ENCODE measurements at places on chromosomes 1 and 21.
A peak's percentile ranks its signal among the peaks of the same experiment; 100 is the strongest.

GRCh38 chr1:208628022-208628914, 384.1 kb upstream of the PLXNA2 start:
- no peak for DNase-seq

DNA sequence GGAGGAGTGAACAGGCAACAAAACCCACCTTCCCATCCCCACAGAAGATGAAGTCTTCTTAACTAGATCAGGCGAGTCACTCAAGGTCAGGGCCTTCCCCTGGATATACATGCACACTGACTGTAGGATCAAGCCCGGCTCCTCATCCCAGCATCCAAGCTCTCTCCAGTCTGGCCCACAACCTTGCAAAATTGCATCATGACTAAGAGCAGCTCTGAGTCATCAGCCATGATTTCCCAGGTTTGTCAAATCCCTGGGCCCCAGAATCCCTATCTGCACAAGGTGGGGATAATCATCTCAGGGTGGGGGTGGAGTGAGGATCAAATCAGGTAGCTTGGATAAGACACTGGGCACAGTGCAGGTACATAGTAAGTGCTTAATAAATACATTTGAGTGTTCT, 199.3 kb upstream of the GRIK3 start:
- DNase-seq = no peak

DNA sequence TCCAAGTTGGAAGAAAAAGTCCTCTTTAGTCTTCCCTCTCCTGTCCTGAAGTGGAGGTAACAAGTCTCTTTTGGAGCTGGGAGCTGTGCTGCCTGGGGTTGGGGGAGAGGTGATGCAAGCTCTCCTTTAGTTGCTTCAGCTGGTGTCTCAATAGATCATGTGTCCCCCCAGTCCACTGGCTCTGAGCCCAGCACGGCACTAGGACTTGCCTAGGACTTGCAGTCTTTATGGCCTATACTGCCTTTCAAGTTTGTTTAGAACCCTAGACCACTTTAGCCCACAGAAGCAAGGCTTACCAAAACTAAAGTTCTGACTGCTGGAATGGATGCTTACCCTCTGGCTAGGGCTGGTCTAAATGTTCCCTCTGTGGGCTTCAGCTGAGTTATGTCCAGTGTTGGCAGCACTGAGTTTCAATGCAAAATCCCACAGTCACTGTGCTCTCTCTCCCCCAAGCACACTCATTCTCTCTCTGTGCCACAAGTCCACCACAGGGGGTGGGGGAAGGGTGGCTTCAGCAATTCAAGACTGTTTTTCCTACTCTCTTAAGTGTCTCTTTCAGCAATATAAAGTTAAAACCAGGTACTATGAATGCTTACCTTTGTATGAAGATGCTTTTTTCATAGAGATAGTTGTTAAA, 185.0 kb downstream of the DNAH14 start:
- DNase-seq = no peak

- DNase-seq = no peak
Measured at GRCh38 chr1:5996641-5997270, 4.5 kb upstream of the NPHP4 start.

DNA sequence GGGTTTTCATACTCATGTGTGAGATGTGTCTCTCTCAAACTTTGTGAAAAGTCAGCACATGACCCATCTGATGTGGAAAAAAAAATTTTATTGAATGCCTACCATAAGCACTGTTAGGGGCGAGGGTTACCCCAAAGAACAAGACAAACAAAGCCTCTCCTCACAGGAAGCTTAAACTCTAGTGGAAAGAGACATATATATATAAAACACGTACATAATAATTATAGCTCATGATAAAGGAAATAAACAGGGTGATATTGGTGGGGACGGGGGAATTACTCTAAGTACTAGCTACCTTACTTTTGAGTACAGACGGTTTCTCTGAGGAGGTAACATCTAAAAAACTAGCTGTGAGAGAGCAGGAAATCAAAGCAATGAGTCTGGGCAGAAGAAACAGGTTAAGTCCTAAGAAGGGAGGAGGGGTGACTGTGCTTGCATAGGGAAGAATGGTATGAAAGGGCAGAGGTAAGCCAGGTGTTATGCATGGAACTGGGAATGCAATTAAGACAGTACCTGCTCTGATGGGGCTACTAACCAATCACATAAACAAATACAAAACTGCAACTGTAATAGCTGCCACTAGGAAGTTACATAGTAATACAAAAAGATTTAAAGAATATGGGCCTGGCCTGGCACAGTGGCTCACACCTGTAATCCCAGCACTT, 4.5 kb downstream of the LIN9 start:
- no peak for DNase-seq

DNA sequence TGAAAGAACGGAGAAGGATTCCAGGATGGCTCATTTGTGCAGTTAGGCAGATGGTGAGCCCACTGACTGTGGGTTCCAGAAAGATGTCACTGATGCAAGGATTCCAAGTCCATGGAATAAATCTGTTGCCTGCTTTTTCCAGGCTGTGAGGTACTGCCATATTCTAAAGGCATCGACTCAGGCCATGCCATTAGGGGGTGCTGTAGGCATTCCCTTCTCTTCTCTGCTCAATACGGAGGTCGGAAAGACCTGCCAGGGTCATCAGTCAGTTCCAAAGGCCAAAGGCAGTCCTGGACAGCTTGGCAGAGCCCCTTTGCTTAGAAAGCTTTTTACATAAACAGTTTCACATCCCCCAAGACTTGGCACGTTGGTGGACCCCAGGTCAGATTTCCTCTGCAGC, 31.7 kb upstream of the TMEM125 start:
- DNase-seq = peak; percentile 49

GRCh38 chr1:97796711-97797110, 124.1 kb downstream of the DPYD start:
- DNase-seq = no peak

DNA sequence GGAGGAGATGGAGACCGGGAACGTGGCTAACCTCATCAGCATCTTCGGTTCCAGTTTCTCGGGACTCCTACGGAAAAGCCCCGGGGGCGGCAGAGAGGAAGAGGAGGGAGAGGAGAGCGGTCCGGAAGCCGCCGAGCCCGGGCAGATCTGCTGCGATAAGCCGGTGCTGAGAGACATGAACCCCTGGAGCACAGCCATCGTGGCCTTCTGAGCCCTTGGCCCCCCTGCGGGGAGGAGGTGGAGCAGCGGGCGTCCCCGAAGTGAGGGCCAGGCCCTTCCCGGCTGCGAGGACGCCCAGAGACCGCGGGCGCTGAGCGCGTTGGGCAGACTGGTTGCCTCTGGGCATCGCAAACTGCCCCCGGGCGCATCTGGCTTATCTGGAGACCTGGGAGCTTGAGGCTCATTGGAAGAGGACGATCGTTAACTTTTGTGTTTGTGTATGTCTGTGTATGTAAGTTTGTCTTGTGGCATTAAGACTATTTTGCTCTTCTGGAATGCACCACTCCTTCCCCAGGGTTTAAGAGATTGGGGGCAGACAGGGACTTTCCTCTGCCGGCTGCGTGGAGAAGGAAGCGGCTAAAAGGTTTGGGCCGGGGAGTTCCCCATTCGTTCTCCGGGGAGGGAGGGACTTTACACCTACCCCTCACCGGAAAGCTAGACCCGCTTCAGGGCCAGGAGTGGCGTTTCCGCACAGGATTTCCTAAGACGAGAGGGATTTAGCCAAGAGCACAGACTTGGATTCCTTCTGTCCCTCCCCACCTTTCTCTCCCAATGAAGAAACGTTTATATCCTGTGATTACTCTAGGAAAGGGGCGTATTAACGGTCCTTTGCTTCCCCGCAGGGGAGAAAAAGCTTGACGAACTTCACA, 1.4 kb downstream of the IER5 start:
- peak; percentile 58 for DNase-seq
